ENCODE measurements at places on chromosomes 1 and 21.

GRCh38 chr1:27618341-27619082 lies 14.6 kb upstream of the AHDC1 start:
- DNase-seq: no peak

- no peak for DNase-seq
These were observed 139.2 kb downstream of the TM2D1 start for GRCh38 chr1:61585714-61586113.

GRCh38 chr1:70101231-70101630 lies 104.1 kb downstream of the LRRC40 start:
- DNase-seq: no peak

DNA sequence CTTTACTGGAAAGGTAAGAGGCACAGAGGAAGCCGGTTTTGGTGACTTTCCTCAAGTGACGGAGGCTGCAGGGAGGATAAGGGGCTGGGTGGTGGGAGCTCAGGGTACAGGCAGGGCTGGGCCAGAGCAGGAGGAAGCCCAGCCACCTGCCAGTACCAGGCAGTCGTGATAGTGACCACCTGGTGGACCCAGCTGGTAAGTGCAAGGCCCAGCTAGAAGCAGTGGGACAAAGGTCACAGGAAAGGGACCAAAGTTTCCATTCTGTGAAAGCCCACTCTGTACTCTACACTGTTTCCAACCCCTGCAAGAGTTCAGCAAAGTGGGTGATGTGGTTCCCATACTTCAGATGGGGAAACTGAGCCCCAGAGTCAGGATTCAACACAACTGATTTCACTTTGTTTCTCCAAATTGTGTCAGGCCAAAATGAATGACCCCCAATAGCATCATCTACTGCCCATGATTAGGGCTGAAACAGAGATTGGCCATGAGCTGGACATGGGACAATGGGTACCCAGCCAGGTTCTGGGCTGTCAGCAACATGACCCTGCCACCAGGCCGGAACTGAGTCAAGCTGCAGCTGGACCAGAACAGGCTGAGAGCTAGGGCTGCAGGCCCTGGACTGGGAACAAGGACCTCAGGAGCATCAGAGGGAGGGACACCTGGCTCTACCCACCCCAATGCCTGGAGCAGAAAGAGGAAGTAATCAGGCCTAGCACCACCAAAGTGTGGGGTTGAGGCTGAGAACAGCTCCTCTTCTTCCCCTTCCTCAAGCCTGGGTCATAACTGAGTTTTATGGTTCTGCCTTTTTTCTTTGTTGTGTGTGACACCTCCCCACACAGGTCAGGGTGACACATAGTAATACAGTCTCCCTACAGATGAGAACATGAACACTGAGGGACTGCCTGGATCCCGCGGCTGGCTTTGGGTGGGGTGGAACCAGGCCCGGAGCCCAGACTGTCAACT lies 50.2 kb downstream of the KCNN3 start:
- DNase-seq: no peak

DNA sequence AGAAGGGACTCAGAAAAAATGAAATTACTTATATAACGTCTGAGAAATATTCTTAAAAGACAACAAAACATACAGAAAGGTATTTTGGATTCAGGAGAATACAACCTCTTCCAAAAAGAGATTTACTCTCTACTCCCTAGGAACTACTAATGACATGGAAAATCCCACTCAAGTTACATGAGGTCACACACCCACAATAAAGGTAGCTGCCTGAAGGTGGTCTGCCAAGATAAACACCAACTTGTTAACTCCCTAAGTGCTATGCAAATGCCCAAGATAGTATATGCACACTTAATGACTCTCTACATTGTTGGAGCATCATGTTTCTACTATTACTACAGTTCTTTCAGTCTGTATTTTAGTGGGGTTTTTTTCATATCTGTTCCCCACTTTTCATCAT lies 26.5 kb downstream of the RERE start:
- DNase-seq: no peak

DNA sequence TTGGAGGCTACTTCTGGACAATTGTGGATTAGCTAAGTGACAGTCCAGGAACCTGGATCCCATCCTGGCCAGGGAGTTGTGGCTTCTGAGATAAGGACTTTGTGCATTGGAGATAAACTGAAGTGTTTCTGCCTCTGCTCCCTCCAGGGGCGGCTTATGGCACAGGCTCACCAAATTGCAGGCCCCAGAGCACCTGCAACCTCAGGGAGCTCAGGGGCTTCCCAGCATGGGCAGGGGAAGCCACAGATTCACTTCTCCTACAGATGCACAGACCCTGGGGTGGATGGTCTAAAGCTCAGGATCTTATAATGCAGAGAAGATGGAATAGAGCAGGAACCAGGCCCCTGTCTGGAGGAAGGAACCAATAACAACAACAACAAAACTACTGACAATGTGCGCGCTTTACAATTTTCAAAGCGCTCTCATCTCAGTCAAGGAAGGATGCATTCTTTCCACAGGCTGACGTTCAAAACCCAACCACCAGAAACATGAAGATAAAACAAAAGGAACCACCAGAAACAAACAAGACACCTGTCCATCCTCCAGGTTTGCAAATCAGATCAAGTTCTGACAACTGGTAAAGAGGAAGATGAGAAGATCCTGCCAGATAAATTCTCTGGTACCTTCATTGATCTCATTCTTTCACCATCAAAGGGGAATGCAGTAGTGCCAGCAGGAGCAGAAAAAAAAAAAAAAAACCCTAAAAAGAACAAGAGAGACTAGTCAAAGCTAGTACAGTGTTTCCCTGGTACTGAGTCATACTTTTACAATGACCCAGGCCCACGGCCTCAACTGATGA lies 121.0 kb upstream of the IRF2BP2 start:
- no peak for DNase-seq

GRCh38 chr1:23643736-23644554 lies 47.7 kb upstream of the RPL11 start:
- DNase-seq: no peak

- peak; percentile 58 for DNase-seq
These were observed 46.5 kb upstream of the RNF11 start for GRCh38 chr1:51189421-51190073.

- DNase-seq: no peak
These were observed 3.9 kb downstream of the C1orf87 start for GRCh38 chr1:60069691-60070090.

- no peak for DNase-seq
These were observed 223.1 kb upstream of the TMEM51 start for GRCh38 chr1:14930247-14930965.

DNA sequence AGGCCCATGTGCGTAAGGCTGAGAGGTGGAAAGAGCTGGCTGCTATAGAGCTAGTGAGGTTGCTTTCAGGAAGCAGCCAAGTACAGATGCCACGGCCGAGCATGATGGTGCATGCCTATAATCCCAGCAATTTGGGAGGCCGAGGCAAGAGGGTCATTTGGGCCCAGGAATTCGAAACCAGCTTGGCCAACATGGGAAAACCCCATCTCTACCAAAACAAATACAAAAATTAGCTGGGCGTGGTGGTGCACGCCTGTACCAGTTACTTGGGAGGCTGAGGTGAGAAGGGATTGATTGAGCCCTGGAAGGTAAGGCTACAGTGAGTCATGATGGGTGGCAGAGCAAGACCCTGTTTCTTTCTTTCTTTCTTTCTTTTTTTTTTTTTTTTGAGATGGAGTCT lies 2.7 kb downstream of the CCDC24 start:
- no peak for DNase-seq

- no peak for DNase-seq
These were observed 23.3 kb downstream of the TBX19 start for GRCh38 chr1:168303716-168304540.

DNA sequence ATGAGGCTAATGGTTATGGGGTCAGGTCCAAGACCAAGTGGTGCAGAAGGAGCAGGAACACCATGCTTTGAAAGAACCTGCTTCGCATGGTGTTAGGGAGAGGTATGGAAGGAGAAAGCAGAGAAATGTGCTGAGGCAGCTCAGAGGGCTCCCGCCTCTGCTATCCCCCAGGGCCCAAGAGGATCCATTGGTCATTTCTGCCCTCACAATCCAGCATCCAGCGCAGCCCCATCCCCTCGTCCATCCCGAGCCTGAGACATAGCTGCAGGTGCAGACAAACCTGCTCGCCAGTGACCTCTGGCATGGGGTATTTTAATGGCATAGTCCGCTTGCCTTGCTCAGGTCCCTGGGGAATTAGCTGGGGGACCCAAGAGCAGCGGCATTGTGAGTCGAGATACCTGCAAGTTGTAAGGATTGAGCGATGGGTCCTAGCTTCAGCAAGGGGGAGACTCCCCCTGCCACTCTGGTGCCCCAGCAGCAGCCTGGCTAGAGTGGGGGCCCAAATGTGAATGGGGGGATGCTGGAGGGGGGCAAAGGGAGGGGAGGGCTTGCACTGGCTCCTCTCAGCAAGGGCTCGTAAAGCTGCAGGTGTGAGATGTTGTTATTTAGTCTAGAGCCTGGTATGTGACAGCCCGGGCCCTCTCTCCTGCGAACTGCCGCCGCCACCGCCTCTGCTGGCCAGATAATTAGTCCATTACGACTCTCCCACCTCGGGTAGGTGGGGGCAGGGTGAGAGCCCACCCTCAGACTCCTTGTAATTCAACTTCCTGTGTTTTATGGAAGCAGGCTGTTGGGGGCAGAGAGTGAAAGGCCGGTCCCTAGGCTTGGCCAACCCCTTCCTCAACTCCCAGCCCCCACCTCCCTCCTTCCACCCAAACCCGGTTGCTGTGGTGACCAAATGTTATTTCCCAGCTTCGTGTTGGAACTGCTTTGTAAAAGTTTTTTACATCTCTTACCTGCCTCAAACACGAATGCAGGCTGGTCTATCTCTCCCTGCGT lies 118.8 kb downstream of the RNF220 start:
- no peak for DNase-seq

- peak; percentile 11 for DNase-seq
These were observed 37.1 kb upstream of the CTTNBP2NL start for GRCh38 chr1:112358798-112359408.

DNA sequence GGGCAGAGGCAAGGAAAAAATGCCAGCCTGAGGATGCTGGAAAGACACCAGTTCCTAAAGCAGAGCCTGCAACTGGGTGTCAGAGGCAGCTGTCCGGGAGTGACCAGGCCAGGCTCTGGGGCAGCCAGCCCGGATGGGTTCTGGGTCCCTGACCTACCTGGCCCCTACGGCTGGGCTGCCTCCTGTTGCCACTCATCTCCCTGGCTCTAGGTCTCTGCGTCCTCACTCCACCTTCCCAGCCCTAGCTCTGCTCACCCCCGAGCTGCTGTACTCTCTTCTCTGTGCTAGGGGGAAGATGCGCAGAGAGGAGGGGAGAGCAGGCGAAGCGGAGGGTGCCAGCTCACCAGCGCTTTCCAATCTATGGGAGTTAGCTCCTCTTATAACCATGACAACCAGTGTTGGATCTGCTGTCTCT lies 9.0 kb downstream of the ARHGEF2 start:
- no peak for DNase-seq

DNA sequence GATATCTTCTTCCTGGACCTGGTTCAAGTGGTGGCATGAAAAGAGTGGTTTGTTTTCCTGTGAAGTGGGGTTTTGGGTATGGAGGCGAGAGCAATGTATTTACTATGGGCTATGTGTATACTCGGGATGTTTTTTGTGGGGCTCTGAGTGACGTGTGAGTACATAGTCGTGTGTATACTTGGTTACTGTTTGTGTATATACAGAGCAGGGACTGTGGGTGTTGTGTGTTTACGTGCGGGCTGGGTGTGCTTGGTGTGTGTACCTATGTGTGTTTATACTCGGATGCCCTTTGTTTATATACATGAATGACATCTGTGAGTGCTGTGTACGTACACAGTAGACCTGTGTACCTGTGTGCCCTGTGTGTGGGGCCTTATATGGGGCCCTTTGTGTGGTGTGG lies 50.0 kb downstream of the YARS1 start:
- DNase-seq: no peak

GRCh38 chr1:27577504-27578188 lies 26.3 kb downstream of the AHDC1 start:
- DNase-seq: no peak

GRCh38 chr21:16777041-16777720 lies 735.7 kb upstream of the CXADR start:
- DNase-seq: no peak

GRCh38 chr1:88878731-88879130 lies 12.6 kb downstream of the GTF2B start:
- no peak for DNase-seq

DNA sequence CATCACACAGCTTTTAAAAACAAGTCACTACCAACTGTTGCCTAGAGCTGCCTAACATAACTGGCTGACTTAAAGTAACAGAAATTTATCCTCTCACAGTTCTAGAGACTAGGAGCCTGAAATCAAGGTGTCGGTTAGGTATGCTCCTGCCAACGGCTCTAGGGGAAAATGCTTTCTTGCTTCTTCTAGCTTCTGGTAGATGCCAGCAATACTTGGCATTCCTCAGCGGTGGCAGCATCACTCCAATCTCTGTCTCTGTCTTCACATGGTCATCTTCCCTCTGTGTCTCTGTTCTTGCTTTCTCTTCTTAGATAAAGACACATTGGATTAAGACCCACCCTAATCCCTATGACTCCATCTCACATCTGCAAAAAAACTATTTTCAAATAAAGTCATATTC lies 51.5 kb downstream of the DMRTA2 start:
- DNase-seq: no peak

GRCh38 chr1:64243757-64244080 lies 40.3 kb downstream of the UBE2U start:
- no peak for DNase-seq

GRCh38 chr1:92881391-92881790 lies 49.6 kb downstream of the RPL5 start:
- no peak for DNase-seq

DNA sequence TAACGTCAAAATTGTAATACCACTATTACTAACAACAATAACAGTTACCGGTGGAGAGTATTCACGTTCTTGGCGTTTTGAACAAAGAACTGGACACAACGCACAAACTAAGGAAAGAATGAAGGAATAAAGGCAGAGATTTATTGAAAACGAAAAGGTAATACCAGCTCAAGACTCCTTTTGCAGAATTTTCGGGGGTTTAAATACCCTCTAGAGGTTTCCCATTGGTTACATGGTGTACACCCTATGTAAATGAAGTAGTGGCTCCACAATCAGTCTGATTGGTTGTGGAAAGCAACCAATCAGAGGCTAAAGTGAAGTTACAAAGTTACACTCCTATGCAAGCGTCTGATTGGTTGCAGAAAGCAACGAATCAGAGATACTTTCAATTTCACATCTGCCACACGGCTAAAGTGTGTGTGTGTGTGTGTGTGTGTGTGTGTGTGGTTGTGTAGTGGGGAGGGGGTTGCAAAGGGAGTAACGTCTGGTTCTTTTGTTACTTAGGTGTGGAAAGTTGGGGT lies 1.1 kb upstream of the GTF2B start:
- DNase-seq: peak; percentile 87

DNA sequence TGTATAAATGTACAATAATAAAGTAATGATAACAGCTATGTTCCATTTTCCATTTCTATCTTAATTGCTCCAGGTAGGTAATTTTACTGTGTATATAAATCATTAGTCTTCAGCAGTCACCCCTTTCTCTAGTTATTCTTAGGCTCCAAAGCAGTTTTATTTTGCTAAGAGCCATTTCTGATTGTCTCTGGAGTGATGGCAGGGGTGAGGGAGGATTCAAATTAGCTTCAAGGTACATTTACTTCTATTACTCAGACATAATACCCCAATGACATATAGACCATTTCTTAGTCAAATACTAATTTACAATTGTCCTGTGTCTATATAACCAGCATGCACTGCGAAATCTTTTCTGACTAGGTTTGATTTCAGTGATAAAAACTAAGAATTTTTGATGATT lies 663.4 kb upstream of the PRMT6 start:
- no peak for DNase-seq

GRCh38 chr1:181759481-181759880 lies 276.2 kb downstream of the CACNA1E start:
- DNase-seq: no peak

- no peak for DNase-seq
These were observed 30.1 kb downstream of the KCNJ15 start for GRCh38 chr21:38286739-38287471.

- peak; percentile 44 for DNase-seq
These were observed 31.1 kb upstream of the MTF1 start for GRCh38 chr1:37890378-37891014.

Measured in NCI-H1436 (cell line).